ENCODE measurements at places on chromosomes 12 and 14.

DNA sequence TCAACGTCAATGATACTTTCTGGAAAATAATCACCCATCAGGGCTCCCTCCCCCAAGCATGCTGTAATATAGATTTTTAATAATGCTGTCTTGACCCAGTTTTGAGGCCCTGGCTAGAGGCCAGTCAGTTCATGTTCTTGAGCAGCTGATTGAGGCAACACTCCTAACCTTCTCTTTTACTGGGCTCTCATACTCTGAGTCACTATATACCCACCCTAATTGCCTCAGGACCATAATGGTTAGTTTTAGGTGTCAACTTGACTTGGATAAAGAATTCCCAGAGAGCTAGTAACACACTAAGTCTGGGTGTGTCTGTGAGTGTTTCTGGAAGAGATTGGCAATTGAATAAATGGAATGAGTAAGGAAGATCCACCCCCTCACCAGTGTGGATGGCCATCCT is 527.0 kb upstream of the ATP2B1 start:
- no peak for DNase-seq

DNA sequence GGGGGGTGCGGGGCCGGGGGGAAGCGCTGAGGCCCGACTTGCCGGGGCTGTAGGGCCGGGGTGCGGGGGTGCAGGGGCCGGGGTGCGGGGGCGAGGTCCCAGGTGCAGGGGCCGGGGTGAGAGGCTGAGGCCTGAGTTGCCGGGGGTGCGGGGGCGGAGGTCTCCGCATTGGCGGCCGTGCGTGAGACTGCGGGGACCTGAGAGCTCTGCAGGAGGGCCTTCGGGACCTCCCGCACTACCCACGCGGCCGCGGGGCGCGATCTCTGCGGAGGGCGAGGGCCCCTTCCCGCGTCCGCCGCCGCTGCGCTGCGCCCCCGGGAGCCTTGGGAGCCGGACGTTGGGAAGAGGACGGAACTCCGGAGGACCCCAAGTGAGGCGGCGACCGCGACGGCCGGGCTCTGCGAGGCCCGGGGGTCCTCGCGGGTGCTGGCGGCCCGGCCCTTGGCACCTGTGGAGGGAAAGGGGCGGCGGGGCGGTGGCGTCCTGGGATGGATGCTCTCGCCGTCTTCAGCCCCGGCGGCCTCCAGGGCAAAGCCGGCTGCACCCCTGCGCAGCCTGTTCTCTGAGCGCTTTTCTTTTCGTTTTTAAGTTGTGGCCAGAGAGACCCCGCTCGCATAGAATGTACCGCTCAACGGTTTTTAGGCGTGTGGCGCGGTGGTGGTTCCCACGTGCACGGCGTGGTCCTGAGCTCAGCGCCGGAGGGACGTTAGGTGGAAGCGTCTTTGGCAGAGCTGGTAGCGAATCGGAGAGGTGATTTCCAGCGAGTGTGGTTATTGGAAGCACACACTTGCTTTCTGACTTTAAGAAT is 1.3 kb downstream of the PIWIL1 start:
- no peak for DNase-seq

DNA sequence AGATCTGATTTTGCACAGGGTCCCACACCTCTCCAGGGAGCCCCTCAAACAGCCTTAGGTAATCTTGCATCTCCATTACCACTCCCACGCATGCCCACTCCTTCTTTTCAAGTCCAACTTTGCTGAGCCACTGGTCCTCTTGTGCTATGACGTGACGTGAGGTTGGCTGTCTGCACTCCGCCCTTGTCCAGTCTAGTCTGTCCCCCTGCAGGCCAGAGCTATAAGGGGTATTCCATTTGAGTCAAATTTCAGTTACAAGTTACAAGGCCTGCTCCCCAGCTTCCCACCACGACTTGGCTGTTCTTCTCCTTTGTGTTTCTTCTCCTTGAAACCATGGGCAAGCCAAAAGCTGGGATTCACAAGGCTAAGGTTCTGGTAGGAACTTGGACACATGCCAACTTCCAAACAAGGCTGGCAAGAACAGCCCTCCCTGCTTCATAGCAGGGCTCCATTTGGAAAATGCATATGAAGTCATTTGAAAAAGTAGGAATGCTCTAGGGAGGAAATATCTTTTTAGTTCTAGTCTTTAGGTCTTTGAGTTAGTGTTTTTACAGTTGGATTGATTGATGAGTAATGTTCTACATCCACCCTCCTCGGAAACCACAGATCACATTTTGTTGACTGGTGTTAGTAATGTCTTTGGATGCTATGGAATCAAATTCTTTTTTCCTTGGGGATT is 49.1 kb downstream of the KCNA1 start:
- no peak for DNase-seq

GRCh38 chr12:52242442-52243258 is 9.6 kb downstream of the KRT7 start:
- no peak for DNase-seq

- DNase-seq = no peak
These were observed 51.4 kb downstream of the MRPL42 start for GRCh38 chr12:93518725-93519124.

DNA sequence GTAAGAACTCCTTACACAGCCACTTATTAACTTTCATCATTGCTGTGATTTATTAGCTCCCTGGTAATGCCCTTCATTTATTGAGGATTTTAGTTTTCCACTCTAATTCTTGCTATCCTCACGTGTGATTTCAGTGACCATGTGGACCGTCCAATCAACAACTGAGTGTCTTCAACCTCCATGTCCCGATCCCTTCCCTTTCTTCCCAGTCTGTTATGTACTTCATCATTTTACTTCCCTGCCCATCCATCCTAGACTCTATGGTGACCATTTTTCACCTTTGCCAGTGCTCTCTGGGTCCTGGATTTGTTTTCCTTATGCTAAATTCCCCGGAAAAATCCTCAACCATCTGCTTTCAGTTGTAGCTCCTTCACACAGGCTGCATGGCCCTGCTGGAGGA is 111.0 kb downstream of the MSRB3 start:
- no peak for DNase-seq

GRCh38 chr14:101118746-101119591 is 215.4 kb upstream of the RTL1 start:
- no peak for DNase-seq

GRCh38 chr12:104670439-104671408 is 214.0 kb downstream of the CHST11 start:
- DNase-seq = no peak

- DNase-seq = peak; percentile 44
These were observed 113.4 kb downstream of the CRADD start for GRCh38 chr12:93790472-93791152.

DNA sequence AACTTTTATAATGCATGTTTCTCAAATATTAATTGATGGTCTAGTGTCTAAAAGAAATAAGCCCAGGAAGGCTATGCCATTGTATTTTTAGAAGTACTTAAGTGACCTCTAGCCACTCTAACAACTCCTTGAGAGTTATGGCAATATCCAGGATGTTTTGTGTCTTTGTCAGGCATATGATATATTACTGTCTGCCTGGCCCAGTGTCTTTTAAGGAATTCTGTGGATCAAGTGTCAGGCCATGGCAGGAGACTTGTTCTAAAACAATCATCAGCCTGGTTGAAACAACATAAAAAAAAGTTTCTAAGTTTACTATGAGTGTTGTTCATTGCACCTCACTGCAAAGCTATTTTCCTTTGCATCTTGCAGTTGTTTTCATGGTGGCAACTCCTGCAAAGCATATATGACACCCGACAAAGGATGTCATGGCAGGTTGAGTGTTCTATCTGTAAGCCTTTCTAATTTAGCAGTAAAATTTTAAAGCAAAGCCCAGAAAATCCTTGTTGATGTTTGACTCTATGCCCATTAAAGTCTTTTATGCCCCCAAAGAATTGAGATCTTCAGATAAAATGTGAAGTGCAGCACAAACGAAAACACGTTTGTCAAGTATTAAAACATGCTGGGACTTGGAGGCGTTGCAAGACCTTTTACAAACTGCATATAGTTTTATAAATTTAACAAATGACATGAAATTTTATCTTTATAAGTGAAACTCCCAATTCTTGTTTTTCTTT is 89.5 kb upstream of the SLC38A2 start:
- no peak for DNase-seq

GRCh38 chr14:29548948-29549370 is 378.7 kb downstream of the PRKD1 start:
- no peak for DNase-seq

- DNase-seq = no peak
These were observed 12.0 kb downstream of the C12orf43 start for GRCh38 chr12:121004253-121004815.

- no peak for DNase-seq
These were observed 53.8 kb downstream of the STAB2 start for GRCh38 chr12:103640831-103641230.

- DNase-seq = no peak
These were observed 11.2 kb upstream of the DHRS2 start for GRCh38 chr14:23624830-23625404.

DNA sequence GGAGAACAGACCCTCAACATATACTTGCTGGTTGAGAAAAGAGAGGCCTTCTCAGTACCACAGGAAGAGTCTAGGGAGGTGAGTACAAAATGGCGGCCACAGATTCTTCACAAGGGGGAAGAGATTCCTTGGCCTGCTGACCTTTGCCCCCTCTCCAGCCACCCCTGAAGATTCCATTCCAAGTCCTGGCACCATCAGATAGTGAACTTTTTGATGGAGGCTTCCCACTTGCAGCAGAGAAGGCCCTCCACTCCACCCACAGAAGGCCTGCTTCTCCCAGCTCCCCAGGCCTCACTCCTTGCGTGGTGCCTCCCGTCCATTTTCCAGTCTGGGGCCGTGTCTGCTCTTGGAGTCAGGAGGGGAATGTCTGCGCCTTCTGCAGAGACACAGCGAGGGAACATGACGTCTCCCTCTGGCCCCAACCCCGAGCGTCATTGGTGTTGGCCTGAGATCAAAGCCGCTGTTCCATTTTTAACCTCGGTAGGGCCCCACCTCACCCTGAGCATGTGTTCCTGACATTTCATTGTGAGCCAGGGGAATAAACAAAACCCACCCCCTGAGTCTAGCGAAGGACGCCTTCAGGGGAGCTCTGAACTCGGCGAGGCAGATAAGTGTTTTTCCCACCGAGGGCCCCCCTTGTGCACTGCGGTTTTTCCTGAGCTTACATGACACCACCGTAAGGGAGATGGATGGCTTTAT is 268.7 kb upstream of the TBX3 start:
- DNase-seq = no peak

DNA sequence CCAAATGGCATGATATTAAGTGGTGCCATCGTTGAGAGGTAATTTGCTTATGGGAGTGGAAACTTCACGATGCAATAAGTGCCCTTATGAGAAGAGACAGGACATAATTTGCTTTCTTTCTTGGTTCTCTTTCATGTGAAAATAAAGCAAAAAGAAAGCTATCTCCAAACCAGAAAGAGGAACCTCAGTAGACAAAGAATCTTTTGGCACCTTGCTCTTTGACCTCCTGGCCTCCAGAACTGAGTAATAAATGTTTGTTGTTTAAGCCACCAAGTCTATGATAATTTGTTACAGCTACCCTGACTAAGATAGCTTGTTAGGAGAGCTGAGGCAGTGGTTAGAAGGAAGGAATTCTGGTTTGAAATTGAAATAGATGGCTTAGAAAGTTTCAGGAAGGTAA is 39.6 kb downstream of the CCER1 start:
- DNase-seq = no peak

DNA sequence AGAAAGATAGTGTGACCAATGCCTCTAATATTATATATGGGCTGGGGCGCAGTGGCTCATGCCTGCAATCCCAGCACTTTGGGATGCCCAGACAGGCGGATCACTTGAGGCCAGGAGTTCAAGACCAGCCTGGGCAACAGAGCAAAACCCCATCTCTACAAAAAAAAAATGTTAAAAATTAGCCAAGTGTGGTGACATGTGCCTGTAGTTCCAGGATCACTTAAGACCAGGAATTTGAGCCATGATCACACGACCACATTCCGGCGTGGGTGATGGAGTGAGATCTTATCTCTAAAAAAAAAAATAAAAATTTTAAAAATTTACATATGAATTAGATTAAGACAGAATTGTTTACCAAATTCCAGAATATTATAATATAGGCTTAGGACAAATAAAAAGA is 12.0 kb downstream of the TM7SF3 start:
- no peak for DNase-seq

DNA sequence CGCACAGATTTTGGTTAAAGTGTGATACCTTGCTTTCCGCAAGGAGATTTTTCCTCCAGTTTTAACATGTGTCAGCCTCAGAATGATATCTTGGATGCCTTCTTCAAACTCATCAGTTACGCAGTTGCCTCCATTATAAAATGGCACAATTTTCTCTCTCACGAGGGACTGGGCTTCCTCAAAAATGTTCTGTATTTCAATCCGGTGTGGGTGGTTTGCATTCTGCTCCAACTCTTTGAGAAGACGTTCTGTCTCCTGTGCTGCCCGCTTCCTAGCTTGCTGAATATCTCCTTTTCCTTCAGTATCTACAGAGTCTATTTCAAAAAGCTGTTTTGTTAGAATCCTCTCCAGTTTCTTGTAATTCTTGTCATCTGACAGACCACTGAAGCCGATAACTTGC is 1.8 kb downstream of the BAG5 start:
- DNase-seq = no peak

DNA sequence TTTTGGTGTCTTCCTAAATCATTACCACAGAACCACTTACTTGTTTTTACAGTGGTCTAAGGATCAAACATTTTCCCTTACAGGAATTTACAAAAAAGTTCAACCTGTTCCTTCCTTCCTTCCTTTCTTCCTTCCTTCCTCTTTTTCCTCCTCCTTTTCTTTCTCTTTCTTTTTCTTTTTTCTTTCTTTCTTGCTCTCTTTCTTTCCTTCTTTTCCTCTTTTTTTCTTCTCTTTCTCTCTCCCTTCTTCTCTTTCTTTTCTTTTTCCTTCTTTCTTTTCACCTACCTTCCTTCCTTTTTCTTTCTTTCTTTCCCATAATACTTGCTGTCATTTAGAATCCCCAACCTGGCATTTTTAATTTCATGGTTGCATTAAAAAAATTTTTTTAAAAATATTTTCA is 59.2 kb upstream of the PPP4R3A start:
- DNase-seq = no peak

GRCh38 chr12:106303202-106303820 is 778 bp downstream of the TCP11L2 start:
- DNase-seq = peak; percentile 73

DNA sequence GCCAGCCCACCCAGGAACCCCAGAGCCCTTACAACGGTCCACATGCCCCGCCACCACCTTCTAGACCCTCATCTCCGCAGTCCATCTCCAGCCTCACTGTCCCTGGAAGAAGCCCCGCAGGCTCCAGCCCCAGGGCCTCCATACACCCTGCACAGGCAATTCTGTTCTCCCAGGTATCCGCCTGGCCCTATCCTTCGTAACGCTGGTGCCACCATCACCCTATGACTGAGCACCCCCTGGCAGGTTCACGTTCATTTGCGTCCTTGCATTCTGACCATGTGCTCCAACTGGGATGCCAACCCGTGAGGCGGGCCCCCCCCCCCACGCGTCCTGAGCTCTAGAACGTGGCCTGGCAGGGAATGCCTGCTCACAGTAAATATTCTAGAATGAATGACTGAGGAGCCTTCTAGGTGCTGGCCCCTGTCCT is 675 bp upstream of the SCARB1 start:
- no peak for DNase-seq

- no peak for DNase-seq
These were observed 64.9 kb upstream of the FAM181A start for GRCh38 chr14:93862265-93862664.

GRCh38 chr12:115519359-115519758 is 758.1 kb downstream of the MED13L start:
- no peak for DNase-seq
